Activated CD4-positive, alpha-beta T cell treated with anti-CD3 and anti-CD28 coated beads, Interleukin-2, amount 50 U/mL, for 1 hour (primary cell): ENCODE measurements at places on chromosomes 6 and 20.

DNA sequence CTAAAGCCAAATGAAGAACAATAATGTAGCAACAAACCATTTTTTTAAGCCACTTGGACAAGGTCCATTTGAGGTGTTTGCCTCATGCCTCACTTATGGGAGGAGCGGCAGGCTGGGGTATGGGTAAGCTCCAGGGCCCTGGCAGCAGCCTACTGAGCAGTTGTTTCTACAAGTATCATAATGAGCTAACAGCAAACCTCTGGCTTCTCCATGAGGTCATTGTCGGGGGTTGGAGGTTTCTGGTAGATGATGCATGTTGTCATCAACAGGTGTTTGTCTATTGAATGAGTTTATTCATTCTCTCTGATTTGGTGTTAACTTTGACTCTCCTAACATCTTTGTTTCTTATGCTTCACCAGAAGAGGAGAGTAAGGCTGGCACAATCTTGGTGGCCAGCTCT is 150.7 kb downstream of the TBC1D7 start:
- DNase-seq: no peak

- DNase-seq: no peak
Observed at GRCh38 chr6:148674306-148674705, 72.5 kb upstream of the UST start.

GRCh38 chr6:109002051-109002697 is 92.5 kb downstream of the SESN1 start:
- DNase-seq: no peak

DNA sequence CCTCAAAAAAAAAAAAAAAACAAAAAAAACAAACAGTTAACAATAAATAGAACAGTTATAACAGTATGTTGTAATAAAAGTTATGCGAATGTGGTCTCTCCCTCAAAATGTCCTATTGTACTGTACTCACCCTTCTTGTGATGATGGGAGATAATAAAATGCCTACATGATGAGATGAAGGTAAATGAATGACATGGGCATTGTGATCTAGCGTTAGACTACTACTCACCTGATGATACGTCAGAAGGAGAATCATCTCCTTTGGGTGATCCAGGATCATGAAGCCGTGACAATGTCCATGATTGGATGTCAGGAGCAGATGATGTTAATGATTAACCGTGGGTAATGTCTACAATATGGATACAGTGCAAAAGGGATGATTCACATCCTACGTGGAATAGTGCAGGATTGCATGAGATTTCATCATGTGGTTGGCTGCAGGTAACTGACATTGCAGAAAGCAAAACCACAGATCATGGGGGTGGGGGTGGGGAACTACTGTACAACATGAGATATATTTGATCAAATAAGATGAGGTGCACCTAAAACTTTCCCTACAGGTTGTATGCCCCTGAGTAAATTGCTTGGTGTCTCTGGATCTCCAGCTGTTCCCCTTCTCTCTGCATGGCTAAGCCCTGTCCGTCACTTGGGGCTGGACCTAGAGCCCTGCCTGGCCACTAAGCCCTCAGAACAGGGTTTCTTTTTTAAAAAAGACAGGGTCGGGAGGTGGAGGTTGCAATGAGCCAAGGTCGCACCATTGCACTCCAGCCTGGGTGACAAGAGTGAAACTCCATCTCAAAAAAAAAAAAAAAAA is 6.2 kb upstream of the RBCK1 start:
- DNase-seq: no peak

GRCh38 chr20:48825566-48825920 is 2.3 kb downstream of the PREX1 start:
- no peak for DNase-seq

DNA sequence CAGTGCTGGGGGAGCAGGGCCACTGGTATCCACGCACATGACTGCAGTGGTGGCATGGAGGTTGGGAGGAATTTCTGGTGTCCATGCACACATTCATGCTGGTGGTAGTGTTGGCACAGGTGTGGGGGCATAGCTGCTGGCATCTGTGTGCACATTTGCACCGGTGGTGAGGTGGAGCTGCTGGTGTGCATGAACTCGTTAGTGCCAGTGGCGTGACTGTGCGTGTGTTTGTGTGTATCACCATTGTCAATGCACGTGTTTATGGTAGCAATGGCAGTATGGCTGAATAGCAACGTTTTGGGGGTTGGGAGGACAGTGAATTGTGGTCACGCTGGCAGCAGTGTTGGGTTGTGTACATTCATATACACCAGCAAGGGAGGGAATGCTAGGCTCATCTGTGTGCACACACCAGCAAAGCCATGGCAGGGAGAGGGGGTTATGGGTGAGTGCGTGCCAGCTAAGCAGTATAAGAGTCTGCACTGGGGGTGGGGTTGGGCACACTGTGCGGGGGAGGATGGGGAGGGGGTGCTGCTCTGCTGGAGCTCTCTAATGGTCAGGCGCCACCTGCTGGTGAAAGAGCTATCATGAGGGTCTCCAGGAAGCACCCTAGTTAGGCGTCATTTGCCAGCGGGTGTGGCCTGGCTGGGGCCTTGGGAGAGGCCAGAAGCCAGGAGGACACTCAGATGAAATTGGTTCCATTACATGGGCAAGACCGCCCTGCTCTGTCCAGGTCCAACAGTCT is 626.1 kb upstream of the ID4 start:
- DNase-seq: no peak
